ENCODE measurements at places on chromosomes 3 and 15.

DNA sequence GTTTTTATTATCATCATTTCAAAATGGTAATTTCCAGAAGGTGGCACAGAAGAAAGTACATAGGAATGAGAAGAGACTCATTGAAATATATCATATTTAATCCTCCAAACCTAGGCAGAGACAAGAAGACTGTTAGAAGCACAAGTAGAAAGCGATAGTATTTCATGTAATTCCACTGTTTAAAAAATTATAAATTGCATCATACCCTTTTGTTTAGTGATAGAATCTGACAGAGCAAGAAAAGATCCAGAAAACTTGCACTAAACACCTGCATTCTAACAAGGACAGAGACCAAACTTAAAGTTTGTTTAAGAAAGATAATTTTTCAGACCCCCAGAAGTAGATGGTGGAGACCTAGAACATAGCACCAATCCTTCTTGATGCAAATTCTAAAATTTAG lies 56.9 kb upstream of the CD96 start:
- no peak for DNase-seq

DNA sequence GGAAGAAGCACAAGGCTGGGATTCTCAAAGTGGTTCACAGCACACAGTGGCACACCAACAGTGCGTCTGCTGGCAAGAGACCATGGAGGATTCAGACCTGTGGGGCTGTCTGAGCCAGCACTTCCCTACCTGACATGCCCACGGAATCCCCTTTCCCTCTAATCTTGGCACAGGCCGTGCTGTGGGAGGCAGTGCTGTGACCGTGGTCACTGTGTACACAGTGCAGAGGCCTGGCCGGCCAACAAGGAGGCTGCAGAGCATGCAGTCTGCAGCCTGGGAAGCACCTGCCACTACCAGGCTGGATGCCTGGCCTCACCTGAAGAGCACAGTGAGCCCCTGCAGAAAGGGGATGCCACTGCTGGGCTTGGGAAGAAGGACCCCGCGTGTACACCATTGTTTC lies 301.0 kb upstream of the LYSMD4 start:
- no peak for DNase-seq

DNA sequence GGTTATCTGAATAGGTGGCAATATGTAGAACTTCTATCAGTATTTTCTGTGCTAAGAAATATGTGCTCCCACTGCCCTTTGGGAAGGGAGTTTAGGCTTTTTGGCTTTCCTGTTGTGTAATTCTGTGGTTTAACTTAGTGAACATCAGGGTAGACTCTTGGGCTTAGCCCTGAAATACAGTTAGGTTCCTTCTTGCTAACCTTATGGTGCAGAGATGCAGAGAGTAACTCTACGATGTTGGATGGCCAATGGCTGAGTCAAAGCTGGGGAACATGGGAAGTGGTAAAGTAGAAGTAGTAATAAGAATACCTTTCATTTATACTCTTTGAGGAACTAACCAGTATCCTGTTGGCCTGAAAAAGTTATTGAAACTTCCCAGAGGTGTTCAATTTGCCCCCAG lies 80.8 kb upstream of the IL12A start:
- no peak for DNase-seq

DNA sequence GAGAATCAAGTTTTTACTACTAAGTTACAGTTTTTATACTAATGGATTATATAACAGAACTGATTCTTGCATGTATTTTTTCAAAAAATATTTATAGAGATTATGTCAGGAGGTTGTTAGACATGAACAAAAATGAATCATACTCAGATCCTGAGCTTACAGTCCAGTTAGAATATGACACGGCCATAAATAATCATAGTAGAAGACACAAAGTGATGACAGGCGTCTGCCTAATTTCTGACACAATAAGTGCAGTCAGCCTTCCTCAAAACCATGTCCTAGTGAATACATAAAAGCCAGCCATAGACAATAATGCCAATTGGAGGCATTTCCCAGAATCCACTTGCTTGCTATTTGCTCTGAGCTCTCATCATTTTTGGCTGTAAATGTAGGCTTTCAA lies 81.7 kb upstream of the POU1F1 start:
- no peak for DNase-seq

DNA sequence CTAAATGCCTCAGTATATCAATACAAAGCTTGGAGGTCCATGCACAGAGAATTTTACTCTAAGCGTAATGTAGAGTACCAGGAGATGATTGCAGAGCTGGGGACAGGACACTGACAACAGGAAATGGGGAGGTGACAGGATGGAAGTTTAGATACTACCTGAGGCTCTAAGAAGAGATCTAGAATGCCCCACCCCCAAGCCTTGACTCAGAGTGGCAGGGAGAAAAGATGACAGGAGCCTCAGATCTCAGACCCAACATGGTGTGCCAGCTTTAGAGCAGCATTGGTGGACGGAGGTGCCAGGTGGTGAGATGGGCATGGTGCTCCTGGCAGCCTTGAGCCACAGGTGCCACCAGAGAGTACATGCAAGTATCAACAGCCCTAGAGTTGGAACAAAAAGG lies 62.5 kb downstream of the LYZL4 start:
- no peak for DNase-seq

DNA sequence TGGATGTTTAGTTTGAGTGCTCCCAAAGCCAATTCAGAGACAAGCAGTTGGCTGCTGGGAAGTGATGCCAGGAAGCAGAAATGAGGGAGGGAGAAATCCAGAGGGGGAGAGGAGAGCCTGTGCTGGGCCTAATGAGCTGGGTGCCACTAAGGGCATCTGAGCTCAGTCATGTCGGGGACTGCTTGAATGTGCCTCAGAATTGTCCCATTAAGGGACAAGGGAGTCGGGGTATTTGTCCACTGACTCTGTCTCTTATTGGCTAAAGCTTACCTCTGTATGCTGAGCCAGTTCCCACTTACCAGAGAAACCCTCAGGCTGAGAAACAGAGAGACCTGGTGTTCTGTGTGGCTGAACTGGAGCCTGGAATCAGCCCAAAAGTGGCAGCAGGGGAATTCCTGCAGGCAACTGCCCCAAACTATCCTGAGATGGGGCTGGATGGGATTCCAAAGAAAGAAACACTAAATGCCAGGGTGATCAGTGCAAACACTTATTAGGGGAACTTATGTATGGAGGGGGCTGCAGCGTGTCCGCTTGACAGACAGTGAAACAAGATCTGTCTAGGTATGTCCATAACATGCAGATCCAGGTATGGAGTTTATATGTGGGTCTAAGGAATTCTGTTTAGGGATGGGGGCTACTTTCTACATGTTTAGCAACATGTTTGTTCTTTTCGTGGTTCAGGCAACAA lies 48.6 kb downstream of the NR1D2 start:
- no peak for DNase-seq

DNA sequence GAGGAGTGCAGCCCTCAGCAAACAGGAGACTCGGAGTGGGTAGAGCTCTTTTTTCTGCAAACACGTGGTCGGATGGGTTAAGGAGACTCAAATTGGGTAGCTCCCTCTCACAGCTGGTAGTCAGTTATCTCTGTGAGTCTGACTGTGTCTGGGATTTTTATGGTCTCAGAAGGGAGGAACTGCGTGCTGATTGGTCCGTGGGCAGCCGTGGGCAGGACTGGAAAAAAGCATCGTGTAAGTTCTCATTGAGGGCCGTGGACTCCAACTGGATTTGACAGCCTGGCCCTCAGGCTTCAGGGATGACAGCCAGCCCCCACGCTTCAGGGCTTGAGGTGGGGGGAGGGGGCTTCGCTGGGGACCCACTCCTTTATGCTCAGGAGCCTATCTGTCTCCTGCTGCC lies 463.9 kb downstream of the EPHA3 start:
- no peak for DNase-seq

DNA sequence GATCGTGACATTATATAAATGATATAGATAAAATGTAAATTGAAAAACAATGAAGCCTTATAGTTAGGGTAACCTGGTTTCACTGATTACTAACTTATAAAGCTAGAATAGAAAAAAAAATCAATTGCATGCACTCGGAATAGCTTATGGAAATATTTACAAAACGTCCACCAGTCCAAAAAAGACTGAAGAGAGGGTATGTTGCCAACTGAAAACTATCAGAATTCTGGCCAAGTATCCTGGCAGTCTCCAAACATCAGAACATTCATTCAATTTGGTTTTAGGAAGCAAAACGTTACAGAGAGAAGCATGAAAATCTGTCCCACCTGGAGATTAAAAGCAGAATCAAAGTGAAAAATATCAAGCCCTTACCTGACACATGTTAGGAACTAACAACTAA lies 892.4 kb downstream of the ROBO1 start:
- no peak for DNase-seq

- DNase-seq, result no peak
Measured at GRCh38 chr15:72227192-72227586, 3.8 kb downstream of the PKM start.

GRCh38 chr3:84965141-84965540 lies 6.4 kb downstream of the CADM2 start:
- no peak for DNase-seq

DNA sequence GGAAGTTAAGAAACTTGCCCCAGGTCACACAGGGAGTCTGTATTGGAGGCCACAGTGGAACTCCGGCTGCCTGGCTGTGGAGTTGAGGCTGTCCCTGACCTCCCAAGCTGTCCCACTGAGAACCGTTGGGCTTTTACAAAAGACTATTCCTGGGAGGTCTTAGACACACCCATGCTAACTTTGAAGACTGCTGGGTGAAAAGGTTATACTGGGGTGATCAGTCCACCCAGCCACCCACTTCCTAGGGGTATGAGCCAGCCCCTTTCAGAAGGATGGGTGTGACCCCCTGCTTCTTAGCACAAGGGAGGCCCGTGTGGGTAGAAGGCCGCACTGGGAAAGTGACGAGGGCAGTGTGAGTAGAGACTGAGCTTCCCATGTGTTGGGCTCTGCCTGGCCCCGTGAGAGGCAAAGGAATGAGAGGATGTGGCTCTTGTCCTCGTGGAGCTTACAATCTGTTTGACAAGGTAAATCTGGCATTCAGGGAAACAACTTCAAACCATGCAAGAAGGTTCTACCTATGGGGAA lies 19.0 kb downstream of the MRAS start:
- no peak for DNase-seq

GRCh38 chr3:167876620-167877281 lies 141.2 kb downstream of the SERPINI1 start:
- DNase-seq, result no peak

- no peak for DNase-seq
Measured at GRCh38 chr3:106341586-106342162, 472.9 kb upstream of the CBLB start.

DNA sequence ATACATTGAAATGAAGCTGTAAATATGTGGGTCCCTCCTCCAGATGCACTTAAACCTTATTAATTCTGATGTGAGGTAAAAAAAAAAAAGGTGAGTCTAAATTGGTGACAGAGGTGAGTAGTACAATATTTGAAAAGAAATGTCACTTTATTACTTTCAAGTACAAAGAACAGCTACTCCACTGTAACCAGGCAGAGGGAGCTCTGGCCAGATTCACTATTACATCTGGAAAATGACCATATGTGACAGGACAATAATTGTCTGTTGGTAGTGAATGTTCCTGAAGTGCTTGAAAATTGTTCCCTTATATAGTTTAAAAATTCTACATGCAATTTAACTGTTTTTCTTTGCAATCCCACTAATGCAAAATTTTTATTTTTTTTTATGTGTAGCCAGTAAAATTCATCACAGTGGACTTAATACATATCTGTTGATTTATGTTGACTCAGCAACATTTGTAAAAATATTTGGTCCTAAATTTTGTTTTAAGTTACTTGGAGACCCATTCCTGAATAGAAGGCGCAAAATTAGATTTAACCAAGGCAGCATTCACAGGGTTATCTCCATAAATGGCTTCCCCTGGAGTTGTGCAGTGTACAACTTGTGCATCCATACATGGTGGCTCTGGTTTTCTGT lies 231.9 kb upstream of the TBC1D5 start:
- DNase-seq, result no peak

DNA sequence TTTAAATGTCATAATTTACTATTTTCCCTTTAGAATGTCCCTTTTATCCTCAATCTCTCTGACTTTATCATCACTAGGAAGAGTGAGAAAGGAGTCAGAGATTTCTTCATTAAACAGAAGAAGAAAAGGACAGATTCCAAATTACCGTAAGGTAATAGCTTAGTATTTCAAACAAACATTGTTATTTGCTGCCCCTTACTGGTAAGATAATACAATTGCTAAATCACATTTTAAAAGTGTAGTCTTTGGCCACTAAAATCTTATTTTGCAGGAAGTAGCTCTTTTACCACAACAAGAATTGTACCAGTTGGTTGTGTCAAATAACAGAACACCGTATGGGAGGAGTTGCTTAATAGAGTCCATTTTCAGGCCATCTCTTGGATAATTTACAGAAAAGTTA lies 53.7 kb downstream of the CGGBP1 start:
- DNase-seq, result no peak

- no peak for DNase-seq
Measured at GRCh38 chr3:132079147-132079546, 44.3 kb upstream of the CPNE4 start.

- no peak for DNase-seq
Measured at GRCh38 chr3:164224126-164224525, 854.2 kb downstream of the SI start.

GRCh38 chr15:26805470-26805869 lies 32.6 kb upstream of the GABRB3 start:
- DNase-seq, result no peak

DNA sequence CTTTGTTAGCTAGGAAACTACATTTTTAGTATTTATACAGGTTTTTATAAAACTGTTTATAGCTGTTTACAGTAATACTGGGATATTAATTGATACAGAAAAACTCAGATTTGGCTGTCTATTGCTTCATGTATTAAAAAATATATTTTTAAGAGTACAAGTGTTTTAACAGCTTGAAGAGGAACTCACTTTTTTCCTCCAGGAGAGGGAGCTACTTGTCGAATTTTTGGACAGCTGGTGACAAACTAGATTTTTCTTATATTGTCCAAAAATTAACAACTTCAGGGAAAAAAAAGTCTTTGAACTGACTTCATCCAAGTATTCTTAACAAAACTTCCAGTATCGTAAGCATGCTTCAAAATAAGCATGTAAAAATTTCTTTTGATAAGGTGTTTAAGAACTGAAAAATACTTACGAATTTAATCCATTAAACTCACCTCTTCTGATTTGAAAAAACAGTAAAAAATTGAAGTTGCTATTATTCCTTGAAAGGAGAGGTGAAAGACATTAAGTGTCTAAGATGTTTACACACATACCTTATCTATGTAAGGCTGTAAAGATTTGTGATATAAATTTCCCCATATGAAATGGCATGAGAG lies 4.0 kb downstream of the DIPK2A start:
- DNase-seq, result no peak

GRCh38 chr3:14548321-14548729 lies 8.2 kb upstream of the GRIP2 start:
- DNase-seq, result peak; percentile 11

GRCh38 chr15:50685976-50686468 lies 575 bp downstream of the TRPM7 start:
- peak; percentile 59 for DNase-seq

DNA sequence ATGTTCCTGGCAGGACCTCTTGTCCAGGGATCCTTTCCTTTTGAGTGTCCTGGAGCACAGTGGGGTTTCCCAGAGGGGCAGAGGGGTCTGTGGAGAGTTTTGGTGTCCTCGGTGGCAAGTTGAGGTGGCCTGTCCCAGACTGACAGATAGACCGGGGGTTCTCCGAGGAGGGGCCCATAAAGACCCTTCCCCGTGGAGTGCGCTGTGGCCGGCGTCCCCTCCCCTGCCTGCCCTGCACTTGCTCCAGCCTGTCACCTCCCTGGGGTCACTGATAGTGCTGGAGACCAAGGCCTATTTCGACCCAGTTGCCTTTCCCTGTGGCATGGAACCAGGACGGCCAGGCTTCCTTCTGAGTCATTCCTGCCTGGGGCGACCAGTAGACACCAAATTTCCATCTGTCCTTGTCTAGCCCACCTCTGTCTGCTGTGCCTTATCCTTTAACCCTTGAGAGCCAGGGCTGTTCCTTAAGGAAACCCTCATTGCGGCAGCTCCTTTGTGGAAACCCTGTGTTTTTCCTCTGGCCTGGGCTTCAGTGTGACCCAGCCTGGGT lies 2.9 kb downstream of the MUC4 start:
- no peak for DNase-seq

Data from stimulated activated CD8-positive, alpha-beta memory T cell treated with anti-CD3 and anti-CD28 coated beads, Interleukin-4, amount 100 ng/mL, for 24 hours (primary cell).